ENCODE measurements at places on chromosomes 3 and 15.
A peak's percentile ranks its signal among the peaks of the same experiment; 100 is the strongest.

DNA sequence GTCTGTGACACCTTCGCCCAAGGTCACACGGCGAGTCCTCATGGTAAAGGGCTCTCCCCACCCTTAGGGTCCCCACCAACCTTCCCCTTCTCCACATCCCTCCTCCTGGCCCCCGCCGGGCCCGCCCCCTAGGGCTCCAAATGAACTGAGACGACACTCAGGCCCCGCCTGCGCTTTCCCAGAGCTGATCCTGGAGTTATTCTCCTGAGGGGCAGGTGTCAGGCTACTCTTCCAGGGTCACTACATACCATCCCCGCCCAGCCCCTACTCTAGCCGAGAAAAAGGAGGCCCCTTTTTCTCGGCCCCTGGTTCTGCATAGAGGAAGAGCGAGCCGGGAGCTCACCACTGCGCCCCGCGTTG, 292 bp downstream of the USP4 start:
- peak; percentile 40 for DNase-seq

- DNase-seq = no peak
These were observed 107.1 kb upstream of the TPM1 start for GRCh38 chr15:62935300-62936081.

GRCh38 chr3:90091549-90091948, 984.1 kb downstream of the EPHA3 start:
- DNase-seq = no peak

DNA sequence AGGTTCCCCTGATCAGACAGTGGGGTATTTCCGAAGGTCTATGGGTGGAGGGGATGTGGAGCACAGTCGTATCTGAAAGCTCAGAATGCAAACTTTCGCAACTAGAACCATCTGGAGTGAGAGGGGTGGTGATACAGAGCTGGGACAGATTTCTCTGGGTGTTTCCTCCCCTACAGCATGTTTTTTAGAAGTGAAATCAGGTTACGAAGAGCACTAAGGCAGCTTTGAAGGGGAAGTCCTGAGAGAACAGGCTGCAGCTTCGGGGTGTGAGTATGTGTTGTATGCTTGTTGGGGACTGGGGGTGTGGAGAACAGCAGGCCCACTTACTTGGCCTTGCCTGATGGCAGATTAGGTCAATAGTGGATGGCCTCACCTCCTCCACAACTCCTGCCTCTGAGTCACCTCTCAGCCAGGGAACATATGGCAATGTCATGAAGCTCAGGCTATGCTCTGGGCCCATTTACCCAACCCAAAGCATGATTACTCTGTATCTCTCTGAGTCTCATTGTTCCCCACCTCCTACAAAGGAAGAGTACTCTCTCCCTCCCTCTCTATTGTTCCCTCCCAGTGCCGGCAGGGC, 107.2 kb upstream of the RASGRP1 start:
- peak; percentile 50 for DNase-seq

- no peak for DNase-seq
These were observed 253.7 kb upstream of the RASGRP1 start for GRCh38 chr15:38818157-38818790.

- DNase-seq = no peak
These were observed 79.4 kb downstream of the SMAD3 start for GRCh38 chr15:67144609-67145311.

GRCh38 chr15:48040166-48040817, 80.5 kb upstream of the SLC24A5 start:
- no peak for DNase-seq

- DNase-seq = no peak
These were observed 160.7 kb downstream of the FHIT start for GRCh38 chr3:61090389-61091169.

GRCh38 chr15:81418444-81418843, 44.4 kb upstream of the TMC3 start:
- DNase-seq = no peak

- no peak for DNase-seq
These were observed 594 bp downstream of the CRELD1 start for GRCh38 chr3:9934235-9934621.

- DNase-seq = no peak
These were observed 62.7 kb downstream of the POMGNT2 start for GRCh38 chr3:43043071-43043766.

- DNase-seq = no peak
These were observed 70.8 kb downstream of the TMCC1 start for GRCh38 chr3:129822679-129823078.

GRCh38 chr3:25945836-25946235, 155.9 kb downstream of the OXSM start:
- no peak for DNase-seq

DNA sequence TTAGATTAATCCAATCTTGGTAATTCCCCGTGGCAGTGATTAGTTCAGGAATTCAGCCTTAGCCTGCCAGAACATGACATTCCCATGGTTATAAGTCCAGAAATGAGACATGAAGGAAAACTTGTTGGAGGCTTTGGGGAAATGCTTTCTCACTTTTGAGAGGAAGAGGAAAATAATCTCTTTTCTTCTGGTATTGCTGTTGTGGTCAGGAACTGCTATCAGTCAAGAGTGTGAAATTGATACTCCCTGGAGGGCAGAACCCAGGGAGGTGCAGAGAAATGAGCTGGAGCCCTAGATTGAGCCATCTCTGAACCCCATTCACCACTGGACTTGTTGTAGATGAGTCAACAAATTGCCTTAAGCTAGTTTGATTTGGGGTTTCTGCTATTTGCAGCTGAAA, 38.6 kb upstream of the APH1B start:
- no peak for DNase-seq

DNA sequence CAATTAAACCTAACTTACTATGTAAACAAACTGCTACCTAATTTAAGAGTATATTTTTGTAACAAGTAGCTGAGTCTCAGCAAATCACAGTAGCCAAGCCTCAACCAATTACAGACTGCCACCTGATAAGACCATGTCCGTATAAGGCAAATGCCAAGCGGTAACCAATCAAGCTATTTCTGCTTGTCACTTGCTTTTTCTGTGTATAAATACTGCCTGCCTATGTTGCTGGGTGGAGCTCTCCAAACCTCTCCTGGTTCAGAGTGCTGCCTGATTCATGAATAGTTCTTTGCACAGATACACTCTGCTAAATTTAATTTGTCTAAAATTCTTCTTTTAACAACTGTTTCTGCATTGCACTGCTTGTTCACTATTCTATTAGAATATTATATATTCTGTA, 42.6 kb downstream of the ZNF148 start:
- DNase-seq = no peak

DNA sequence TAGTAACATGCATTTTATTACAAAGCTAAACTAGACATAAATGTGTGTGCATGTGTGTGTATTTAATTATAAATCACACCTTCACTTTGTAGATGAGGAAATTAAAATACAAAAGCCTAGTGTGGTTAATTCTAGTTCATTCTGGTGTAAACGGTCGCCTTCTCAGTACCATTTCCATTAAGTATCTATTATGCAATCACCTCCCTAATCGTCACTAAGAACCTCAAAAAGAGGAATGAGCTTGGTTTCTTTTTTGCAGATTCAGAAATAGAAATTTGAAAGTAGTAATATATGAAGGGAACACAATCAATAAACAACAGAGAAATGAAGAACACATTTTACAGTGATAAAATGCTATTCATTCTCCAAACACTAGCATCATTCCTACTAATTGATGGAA, 233.2 kb downstream of the ZBBX start:
- DNase-seq = no peak

GRCh38 chr3:54131890-54132289, 9.5 kb downstream of the CACNA2D3 start:
- no peak for DNase-seq

DNA sequence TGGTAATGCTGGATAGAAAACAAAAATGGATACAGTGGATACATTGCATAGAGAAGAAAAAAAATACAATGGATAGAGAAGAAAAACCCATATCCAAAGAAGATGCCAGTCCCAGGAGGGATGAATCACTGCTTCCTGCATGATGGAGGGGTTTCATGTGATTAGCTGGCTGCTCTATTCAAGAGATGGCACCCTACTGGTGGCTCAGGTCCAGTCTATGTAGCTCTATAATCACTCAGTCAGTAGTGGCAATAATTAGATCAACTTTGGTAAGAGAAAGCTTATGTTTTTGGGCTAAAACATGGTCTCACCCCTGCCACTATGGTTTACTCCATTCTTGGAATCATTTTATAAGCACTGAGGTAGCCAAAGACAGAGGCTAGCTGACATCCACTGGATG, 33.7 kb upstream of the NOX5 start:
- DNase-seq = no peak

DNA sequence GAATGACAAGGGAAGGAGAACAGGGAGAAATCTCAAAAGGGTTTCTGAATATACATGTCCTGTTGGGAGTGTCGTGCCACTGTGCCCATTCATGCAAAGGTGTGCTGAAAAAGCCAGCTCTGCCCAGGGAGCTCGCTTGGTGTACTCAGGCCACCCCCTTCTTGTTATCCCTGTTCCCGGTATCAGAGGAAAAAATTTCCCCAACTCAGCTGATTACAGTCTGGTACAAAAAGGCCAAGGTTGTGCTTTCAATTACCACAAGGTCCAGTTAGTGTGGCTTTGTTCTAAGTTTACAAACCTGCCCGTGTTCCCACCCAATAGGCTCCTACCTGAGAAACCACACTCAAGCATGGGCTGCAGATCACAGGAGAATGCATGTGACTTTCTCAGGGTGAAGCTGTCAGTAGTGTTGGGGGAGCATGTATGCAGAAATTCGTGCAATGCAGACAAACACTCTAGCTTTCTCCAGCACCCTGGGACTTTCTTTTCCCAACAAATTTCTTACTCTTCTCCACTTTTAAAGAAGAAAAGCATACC, 648.5 kb downstream of the NR2F2 start:
- no peak for DNase-seq

- no peak for DNase-seq
These were observed 143.3 kb downstream of the KLF13 start for GRCh38 chr15:31469786-31470525.

DNA sequence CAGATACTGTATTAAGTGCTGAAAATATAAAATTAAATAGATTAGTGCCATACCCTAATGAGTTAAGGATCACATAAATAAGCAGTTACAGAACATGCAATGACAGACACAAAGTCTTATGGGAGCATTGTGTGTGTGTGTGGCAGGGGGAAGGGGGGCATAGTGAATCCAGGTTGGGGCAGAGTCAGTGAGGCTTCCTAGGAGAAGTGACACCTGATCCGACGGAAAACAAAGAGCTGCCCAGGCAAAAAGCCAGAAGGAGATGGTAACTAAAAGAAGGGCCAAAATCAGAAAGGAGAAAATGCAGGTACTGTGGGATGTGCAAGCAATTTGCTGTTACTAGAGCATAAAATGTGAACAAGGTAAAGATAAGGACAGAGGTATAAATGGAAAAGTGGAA, 80.1 kb upstream of the CHRM5 start:
- DNase-seq = no peak

DNA sequence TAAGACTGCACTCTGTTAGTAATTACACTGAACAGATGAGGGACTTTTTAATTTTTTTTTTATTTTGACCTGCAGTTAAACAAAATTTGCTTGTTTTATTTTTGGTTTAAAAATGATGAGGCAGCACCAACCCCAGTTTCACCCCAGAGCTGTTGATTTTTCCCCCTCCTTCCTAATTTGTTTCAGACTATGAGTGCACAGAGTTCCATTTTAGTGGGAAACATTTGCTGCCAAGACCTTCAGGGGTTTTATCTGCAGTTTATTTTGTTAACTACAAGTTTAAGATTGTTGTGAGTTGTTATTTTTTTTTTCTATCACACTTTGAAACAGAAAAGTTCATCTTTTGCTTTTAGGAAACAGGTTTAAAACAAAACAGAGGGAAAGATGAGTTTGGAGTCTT, 455.9 kb upstream of the NR2F2 start:
- no peak for DNase-seq

GRCh38 chr15:40281801-40282146, 1.1 kb downstream of the ANKRD63 start:
- no peak for DNase-seq

- no peak for DNase-seq
These were observed 318.7 kb upstream of the LMCD1 start for GRCh38 chr3:8182904-8183303.

- DNase-seq = no peak
These were observed 27.9 kb downstream of the AADAC start for GRCh38 chr3:151841801-151842200.

- no peak for DNase-seq
These were observed 75.6 kb downstream of the ST6GAL1 start for GRCh38 chr3:187005827-187006481.

DNA sequence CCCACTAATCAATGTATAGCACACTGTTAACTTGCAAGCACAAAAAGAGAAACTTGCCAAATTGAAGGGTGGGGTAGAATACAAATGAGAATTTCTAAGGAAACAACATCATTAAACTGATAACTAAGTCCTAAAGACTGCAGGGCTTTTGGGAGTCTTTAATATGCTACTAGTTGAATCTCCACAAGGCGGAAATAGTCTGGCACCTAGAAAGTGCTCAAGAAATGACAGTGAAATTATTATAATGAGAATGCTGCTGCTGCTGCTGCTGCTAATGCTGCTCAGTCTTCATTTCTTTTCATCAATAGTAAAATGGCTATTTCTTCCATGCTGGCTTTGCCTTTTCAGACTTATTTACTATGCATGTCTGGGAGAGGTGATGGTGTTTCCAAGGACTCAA, 91.8 kb downstream of the BTD start:
- no peak for DNase-seq

Data from stimulated activated CD4-positive, alpha-beta T cell treated with anti-CD3 and anti-CD28 coated beads, Interleukin-2, amount 100 ng/mL, for 24 hours (primary cell).